MCF 10A (cell line): ENCODE measurements at places on chromosomes 2 and 18. TPM values are rescaled to one million over a fixed set of nuclear protein-coding genes. Genes with fewer than 3 reads are reported as not detected.

- DNase-seq = no peak
Measured at GRCh38 chr2:194815475-194815874, 841.6 kb upstream of the SLC39A10 start.

- peak; percentile 63 for DNase-seq
Measured at GRCh38 chr18:45566025-45566740, 49.1 kb upstream of the SLC14A2 start.

RAD51AP2 gene
- 0.10 and 0.14 TPM in 2 replicates for total RNA-seq

TYMS gene
- 22.4 and 57.0 TPM in 2 replicates for total RNA-seq

SSB gene
- total RNA-seq = 98.0 and 113 TPM in 2 replicates
